ENCODE measurements at places on chromosomes 11 and 22.
A peak's percentile ranks its signal among the peaks of the same experiment; 100 is the strongest.

DNA sequence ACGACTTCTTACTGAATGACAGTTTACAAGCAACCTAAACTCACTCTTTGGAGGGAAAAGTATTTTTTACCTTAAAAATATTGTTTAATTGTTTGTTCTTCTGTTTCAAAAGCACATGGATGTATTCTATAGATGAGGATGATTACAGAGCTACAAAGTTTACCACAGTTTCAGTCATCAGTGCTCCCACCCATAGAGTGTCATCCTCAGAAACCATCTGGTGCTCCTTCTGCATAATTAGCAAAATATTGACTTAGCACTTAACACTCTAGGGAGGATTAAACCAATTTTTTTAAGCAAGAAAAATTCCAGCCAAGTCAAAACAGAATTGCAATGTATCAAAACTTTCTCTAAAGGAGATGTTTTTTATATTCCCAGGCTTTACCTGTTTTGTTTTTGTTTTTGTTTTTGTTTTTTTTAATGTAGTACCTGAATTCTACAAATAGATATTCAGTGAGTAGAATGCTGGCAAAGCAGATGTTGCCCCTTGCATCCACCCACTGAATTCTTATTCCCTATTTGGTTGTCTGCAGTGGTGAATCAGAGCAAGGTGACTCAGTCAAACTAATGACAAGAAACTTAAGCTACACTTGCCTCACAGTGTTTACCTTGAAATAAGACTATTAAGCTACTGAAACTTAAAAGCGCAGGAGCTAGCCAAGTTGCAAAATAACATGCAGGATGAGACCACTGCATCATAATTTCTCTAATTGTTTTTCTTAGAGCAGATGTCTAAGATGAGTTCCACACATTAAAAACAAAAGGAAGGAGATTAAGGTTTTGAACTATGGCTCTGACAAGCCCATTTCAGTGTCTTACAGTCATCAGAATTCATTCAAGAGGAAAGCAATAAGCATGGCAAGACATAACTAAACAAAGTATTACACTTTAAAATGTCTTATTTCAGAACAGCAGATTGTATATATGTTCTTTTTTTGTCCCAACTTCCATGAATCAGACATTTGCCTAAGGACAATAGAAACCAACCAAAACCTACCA, 155.1 kb upstream of the SOX6 start:
- no peak for DNase-seq

- DNase-seq: no peak
Measured at GRCh38 chr11:114262681-114263512, 33.3 kb upstream of the NNMT start.

DNA sequence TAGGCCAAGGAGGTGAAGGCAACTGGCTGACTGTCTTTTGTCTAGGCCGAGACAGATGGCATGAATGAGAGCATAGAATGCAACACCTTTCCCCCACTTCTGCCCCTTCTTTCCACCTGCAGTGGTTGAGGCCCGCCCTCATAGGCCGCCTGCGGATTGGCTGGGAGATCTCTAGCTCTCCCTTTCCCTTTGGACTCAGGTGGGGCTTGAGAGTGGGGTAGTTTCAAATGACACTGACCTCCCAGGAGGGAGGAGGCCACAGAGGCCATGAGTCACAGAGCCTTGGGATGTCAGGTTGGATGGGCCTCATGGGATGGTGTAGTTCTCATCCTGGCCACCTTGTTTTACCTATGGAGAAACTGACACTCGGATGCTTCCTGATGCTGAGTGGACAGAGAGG, 9.1 kb downstream of the MICAL2 start:
- no peak for DNase-seq

- no peak for DNase-seq
Measured at GRCh38 chr11:31797190-31798056, 13.7 kb downstream of the PAX6 start.

DNA sequence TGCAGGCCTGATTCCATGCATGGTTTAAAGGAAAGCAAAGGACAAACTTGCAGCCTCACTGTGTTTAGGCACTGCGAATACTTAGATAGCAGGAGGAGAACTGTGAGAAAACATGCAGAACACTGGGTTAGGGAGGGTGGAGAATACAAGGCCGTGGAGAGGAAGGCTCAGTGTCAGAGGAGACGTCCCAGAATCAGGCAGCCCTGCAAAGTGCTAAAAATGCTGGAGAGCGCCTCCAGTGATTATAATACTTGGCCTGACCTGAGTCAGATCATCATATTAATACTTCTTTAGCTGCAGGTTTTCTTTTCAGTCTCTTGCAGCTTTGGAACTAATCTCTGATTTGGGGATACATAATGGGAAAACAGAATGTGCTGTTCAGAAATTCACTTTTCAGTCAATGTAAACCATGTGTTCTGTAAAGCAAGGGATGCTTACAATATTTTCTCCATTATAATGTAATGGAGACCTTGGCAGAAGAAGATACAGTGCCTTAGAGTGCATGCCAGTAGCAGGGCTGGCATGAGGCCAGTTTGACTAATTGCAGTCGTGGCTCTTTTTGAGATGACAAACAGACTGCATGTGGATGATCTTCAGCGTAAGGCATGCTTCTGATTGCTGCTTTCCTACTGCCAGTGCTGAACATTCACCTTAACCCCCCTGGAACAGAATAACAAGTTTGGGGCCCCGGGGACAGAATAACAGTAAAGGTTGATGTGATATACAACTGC, 16.8 kb downstream of the EXT2 start:
- DNase-seq: peak; percentile 74

DNA sequence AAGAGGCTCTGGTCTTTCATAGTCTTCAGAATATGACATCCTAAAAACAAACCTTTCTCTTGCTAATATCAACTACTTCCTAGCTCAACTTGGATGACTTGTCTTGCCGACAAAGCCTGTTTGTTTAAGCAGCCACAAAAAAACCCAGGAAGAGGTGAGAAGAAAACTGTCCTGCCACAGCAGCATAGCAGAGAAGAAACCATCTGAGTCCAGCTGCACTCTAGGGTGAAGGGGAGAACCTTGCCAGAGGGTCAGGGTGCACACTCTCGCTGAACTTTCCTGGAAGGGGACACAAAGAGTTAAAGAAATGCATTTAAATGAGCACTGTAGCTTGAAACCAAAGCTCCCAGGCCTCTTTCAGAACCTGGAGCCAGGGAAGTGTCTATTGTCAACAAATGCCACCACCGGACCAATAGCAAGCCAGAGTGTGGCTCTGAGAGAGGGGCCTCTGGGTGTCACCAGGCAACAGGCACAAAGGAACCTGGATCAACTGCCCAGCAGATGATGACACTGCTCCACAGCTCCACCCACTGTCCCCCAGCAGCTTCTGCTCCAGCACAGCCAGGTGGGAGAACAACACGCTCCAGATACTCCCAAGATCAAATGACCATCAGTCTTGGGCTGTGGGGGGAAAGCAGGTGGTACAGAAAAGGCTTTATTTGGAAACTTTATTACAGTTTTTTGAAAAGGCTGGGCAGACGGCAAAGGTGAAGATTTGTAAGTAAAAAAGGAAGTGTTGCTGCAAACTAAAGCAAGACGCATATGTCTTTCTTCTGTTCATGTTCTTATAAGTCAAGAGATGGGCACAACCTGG, 105.7 kb downstream of the RASSF10 start:
- DNase-seq: peak; percentile 26

- DNase-seq: no peak
Measured at GRCh38 chr22:35621451-35621850, 4.3 kb upstream of the MB start.

GRCh38 chr11:71209656-71210055, 42.7 kb downstream of the SHANK2 start:
- no peak for DNase-seq

- DNase-seq: peak; percentile 40
Measured at GRCh38 chr11:8384199-8384821, 120.6 kb upstream of the LMO1 start.

DNA sequence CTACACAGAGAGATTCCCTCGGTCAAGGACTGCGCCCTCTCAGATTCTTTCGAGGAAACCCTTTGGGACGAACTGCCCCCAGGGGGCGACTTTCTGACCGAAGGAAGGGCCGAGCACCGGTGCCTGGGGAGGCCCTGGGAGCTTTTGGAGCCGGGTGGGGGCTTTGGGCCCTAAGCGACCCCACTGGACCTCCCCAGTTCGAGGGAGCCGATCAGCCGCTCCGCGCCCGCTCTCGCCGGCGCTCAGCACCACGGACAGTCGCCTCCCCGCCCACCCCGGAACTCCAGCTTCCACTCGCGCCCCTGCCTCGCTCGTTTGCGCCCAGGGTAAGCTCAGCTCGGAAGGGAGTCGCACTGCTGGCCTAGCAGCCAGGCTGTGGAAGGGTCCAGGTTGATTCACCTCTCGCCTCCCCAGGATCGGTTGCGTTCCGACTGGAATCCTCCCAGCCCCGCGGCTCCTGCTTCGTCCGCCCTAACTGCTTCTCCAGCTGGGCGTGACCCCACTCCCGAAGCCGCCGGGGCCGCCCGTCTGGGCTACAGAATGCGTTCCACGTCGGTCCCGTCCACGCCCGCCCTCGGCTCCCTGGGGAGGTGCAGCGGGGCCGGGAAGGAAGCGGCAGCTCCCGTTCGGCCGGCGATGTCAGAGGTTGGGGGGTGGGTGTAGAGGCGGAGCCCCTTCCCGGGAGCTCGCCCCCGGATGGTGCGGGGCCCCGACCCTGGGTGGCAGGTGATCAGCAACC, 428 bp downstream of the SCN3B start:
- DNase-seq: peak; percentile 68

- DNase-seq: peak; percentile 84
Measured at GRCh38 chr11:46120346-46121300, 631 bp downstream of the PHF21A start.

DNA sequence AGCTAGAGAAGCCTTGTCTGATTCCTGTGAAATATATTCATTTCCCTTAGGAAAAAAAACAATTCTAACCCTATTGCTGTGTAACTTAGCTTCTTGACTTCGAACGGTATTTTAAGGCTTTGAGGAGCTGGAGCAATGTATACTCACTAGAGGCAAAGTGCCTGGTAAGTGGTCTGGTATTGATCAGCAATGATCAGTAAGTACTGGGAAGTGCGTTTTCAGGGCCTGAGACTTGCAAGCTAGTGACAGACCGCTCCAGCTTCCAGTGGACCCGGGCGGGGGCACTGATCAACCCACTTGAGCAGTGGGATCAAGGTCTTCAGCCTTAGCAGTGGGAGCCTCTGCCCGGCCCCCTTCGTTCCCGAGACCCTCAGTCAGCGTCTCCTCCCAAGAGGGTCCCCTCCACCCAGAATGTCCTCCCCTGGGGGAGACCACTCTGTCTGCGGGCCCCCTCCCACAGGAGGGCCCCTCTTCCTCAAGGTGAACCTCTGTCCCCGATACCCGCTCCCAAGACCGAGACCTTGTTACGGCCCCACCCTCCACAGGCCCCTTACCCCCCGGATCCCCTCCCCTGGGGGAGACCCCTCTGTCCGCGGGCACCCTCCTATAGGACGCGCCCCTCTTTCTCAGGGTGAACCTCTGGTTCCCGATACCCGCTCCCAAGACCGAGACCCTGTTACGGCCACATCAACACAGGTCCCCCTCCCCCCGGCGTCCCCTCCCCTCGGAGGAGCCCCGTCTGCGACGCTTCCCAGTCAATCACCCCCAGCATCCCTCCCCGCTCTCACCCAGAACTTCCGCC, 452 bp upstream of the ATXN10 start:
- peak; percentile 27 for DNase-seq

DNA sequence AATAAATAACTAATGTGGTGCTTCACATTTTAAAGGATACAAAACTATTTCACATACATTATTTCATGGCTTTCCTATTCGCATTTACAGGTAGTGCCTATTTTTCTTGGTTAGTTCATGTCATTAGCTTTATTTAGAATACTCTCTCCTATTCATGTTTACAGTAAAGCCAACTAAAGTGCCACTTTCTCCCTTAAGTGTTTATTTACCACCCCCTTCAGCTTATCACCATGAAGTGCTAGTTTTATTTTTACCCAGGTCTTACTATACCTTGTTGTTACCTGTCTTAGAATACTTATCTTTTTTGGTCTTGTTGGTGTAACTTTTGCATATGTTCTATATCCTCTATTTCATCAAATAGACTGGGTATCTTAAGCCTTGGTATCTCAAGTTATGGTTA, 715.2 kb upstream of the TENM4 start:
- no peak for DNase-seq

GRCh38 chr22:43858156-43858895, 4.0 kb downstream of the SULT4A1 start:
- DNase-seq: no peak

- no peak for DNase-seq
Measured at GRCh38 chr11:15975742-15976141, 380.6 kb downstream of the SOX6 start.

DNA sequence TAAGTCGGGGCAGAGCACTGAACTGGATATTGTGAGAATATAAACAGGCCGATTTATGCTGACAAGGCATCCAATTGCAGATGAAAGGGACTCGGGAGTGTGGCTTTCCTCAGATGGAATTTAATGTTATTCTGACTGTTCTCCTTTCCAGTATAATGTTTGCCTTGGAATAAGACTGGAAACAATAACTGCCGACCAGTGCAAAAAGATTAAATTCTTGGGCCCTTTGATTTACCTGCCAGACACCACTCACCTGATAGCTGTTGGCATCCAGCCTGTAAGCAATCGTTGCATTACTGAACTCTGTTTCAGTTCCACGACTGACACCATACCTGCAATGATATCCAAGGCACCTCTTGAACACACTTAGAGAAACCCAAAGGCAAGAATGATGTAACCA, 10.9 kb downstream of the NUP160 start:
- DNase-seq: no peak

DNA sequence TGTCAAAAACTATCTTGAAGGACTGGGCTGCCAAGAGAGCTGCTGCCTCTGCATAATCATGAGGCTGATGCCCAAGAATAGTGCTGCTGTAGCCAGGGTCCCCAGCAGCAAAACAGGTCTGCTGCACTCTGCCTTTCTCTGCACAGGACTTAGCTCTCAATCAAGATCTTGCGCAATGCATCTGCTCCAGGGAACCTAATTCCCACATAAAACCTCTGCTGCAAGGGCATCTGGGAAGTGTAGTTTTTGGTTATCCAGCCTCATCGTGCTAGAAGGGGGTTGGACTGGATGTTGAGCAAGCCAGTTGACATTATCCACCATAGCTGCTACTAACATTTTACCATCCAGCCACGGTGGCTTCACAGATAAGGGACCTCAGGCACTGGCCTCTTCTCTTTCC, 192.7 kb downstream of the C11orf91 start:
- no peak for DNase-seq

DNA sequence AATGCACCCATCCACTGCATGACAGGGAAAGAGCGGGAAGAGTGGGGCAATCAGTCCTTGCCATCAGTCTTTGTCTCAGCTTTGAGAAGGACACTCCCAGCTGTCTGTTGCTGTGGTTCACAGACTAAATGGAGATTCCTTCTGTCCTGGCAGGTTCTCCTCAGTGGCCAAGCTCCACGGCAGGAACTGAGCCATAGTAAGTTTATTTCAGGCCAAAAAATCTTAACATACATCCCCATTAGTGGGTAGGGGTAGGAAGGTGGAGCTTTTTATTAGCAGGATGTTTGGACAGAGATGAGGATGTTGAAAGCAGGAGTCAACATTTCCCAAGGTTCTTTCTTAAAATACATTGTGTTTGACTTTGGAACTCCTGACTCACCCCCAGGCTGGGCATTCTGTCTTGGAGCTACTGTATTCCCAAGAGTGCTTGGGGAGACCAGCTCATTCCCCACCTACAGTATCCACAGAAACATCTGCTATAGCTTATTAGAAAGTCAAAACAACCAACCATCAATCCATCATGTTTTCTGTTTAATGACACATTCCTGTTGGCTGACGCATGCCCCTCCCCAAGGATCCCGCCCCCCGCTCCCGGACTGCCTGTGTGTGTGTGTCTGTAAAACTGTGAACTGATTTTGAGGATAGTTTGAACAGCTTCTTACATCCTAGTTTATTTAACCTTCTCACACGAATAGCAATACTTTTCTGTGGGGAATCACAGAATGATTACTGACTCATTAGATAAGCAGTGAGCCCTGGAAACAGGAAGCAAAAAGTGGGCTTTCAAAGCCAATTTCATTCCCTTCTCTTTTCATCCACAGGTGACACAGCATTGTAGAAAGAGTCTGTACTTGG, 109.5 kb downstream of the CCDC81 start:
- DNase-seq: peak; percentile 68

Data from femur (tissue), 1 donor.